GM04504 (cell line): ENCODE measurements at places on chromosomes 4 and X.

DNA sequence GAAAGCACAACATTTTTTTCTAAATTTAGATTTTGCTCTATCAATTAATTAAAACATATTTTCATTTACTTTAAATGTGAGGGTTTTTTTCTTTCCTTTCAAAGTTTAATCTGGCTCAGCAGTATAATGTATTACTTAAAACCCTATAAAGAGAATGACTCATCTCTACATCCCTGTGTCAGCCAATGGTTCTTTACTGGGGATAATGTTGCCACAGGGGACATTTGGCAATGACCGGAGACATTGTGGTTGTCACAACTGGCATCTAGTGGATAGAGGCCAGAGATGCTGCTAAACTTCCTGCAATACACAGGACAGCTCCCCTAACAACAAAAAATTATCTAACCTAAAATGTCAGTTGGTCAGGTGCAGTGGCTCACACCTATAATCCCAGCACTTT, 53.8 kb downstream of the SYNPO2 start:
- peak; percentile 46 for DNase-seq

DNA sequence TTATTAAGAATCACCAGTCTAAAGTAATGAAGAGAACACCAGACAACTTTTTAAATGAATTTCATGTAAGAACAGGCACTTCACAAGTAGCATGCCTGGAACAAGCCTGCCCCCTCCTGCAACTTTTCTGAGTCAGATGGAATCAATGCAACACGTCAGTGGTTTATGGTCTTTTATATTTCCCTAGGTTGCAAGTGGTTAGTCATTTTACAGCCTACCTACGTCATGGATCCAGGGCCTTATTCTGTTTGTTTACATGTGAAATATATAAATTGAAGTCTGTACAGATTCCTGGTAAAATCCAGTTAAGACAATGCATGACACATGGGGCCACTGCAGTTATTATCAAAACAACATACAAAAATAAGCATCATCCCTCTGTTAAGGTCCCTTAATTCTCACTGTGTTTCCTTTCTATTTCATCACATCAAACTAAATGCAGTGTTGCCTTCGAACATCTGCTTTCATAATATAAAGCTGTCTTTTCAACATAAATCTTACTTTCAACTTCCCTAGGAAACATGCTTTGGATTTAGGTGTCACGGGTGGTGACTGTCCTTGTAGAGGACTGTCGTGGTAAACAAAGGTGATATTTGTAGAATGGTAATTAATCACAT, 309.3 kb downstream of the FRMPD4 start:
- peak; percentile 75 for DNase-seq

DNA sequence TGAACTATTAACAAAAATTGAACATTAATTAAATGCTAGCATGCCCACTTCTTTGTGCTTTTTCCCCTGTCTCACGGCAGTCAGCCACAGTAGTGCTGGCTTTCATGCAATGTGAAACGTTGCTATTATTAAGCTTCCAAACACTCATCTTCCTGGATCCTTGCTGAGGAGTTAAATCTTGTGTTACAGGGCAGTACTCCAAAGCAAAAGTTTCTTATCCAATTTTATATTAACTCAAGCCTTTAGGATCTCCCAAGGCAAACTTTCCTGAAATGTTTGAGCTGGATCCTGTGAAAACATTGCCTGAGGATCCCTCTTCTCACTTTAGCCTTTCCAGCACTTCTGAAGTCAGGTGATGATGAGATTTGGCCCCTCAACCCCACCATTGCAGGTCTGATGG, 1454.8 kb downstream of the FSTL5 start:
- no peak for DNase-seq

DNA sequence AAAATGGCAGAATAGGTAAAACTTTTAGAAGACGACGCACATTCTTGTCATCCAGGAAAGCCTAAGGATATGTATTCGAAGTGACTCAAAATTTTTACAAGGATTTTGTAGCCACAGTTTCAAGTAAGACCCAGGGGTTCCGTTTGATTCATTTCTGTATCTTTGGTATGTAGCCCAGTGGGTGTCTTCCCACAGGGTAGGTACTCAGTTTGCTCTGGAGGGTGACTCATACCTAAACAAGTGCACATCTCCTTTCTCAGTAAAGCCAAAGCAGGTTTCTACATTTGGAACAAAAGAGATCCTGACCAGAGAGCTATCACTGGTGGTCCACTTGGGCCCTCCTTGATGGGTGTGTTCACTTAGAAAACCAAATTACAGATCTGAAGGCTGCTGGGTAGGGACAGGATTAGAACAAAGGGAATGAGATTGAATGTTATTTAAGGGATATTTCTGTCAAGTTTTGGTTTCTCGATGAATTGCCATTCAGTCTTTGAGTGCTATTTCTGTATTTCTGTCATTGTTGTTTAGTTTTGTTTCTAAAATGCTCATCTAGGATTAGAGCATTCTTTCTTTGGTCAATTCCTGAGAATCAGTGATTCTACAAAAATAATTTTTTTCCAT, 56.1 kb downstream of the PLS3 start:
- DNase-seq: peak; percentile 26

DNA sequence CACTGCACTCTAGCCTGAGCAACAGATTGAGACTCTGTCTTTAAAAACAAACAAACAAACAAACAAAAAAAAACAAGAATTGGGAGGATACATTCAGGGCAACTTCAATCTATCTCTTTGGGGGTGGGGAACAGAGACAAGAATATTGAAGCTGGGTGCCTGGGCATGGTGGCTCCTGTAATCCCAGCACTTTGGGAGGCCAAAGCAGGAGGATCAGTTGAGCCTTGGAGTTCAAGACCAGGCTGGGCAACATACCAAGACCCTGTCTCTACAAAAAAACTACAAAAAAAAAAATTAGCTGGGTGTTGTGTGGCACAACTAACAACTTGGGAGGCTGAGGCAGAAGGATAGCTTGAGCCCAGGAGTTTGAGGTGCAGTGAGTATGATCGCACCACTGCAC, 1.2 kb downstream of the LETM1 start:
- DNase-seq: no peak
